GM20000 (cell line): ENCODE measurements at places on chromosomes 4 and X.

DNA sequence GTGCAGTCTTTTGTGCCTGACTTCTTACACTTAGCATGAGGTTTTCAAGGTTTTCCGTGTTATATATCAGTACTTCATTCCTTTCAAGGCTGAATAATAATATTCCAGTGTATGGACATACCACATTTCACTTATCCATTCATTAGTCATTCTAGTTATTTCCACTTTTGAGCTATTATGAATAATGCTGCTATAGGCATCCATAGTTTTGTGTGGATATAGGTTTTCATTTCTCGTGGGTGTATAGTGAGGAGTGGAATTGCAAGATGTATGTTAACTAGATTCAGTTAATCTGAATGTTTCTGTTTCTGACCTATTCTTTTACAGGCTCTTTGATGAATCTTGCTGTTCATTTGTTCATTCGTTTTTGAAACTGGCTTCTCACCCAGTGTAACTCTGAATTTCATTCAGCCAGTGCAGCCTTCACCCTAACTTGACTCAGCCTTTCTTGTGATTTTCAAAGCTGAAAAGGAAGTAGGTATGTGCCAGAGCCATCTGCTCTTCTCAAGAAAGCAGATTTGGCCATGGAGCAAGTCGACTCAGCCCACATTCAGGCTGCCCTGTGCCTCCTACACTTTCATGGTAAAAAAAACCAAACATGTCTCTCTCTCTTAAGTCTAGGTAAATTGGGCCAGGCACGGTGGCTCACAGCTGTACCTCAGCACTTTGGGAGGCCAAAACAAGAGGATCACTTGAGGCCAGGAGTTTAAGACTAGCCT is 56.3 kb upstream of the NOCT start:
- no peak for DNase-seq

- no peak for DNase-seq
Observed at GRCh38 chrX:129759576-129760061, 20.1 kb upstream of the SASH3 start.

GRCh38 chr4:82833696-82834313 is 35.2 kb upstream of the SCD5 start:
- DNase-seq, result no peak

DNA sequence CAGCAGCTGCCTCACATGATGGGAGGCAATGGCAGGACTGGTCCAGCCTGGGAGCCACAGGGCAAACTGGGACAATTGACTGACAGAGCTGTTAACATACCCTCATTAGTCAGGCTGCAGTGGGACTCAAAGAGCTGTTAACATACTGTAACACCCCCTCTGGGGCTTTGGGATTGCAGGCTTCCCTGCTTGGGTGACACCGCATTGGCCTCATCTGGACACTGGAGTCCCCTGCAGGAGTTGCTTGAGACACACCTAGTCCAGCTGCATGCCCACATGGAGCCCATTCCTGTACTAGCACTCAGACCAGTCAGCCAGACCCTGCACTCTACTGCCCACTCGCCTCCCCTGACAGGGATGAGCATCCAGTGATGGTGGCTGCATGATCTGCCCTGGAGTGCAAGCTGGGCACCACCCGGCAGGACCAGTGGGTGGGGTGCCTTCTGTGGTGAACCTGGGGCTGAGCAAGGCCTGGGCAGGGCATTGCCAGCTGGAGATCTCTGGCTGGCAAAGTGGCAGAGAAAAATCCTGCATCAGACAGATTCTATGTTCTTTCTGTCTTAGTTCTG is 138.8 kb downstream of the DTHD1 start:
- no peak for DNase-seq

DNA sequence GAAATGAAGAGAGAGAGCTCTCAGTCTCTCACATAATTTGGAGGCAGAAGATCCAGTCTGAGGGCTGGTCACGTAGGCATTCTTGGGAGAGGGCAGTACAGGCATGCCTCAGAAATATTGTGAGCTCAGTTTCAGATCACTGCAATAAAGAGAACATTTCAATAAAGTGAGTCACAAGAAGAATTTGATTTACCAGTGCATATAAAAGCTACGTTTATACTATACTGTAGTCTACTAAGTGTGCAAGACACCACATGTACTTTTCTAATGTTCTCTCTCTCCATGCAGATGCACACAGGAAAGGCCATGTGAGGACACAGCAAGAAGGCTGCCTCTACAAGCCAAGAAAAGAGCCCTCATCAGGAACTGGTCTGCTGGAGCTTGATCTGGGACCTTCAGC is 583.5 kb upstream of the FAT1 start:
- DNase-seq, result no peak

DNA sequence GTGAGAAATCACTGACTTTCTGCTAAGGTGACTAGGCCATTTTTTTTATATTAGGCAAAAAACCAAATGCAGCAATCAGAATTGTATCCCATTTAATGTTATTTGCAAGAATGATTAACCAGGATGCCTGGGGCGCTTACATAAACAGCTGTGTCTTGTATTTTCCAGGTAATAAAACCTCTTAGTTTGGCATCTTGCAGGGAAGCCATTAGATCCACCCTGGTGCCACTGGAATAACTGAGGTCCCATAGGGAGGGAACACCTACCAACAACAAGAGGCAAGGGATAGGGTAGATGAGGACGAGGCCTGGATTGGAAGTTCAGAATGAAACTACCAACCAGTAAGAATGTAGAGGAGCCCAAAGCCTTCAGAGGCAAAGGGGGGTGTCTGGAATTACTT is 288.3 kb downstream of the ARHGAP24 start:
- DNase-seq, result no peak

GRCh38 chr4:3262208-3263052 is 13.5 kb downstream of the MSANTD1 start:
- DNase-seq, result no peak

DNA sequence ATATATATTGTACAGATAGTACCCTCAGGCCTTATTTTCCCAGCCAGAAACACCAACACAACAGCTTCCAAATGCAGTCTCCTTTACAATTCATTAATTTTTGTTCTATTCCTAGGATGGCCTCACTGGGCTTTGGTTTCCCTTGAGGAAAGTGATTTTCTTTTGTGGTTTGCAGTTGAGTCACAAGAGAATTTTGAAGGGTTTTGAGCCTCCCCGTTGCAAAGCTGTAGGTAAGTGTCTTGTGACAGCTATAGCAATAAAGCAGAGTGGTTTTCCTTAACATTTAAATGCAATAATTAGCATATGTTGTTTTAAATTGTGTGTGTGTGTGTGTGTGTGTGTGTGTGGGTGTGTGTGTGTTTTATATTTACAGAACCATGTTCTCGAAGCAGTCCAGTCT is 54.1 kb upstream of the WDR17 start:
- DNase-seq, result no peak

DNA sequence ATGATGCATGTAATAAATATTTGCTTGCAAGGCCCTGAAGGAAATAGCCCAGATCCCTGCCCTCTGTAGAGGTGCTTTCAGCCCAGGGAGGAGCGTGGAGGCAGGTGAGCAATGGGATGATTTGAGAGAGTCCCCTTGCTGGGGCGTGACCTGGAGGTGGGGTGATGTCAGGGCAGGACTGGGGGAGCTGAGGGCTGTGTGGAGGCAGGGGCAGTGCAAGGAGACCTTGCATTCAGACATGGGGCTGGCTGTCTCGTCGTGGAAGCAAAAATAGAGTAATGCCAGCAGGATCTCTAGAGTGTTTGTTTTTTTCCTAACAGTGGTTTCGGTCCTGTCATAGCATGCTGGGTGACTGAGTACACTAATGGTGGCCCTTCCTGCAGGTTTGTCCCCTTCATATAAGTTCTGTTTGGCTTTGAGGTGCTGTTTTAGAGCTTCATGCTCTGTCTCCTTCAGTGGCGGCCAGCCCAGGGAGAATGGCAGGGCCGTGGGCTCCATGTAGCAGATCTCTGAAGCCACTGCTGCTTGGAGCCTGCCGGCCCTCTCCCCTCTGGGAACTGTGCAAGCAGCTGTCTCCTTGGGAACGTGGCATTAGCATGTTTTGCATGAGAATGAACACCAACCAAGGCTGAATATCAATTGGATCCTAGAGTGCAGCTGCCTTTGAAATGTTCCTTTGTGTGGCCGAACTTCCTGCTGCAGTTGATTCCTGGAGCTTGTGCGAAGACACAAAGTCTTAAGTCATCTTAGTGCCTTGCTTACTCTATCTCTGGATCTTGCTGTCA is 39.3 kb upstream of the CLDN34 start:
- no peak for DNase-seq

GRCh38 chrX:130841776-130842175 is 61.2 kb downstream of the ENOX2 start:
- DNase-seq, result no peak

- peak; percentile 4 for DNase-seq
Observed at GRCh38 chrX:50100188-50100587, 100.6 kb downstream of the AKAP4 start.

DNA sequence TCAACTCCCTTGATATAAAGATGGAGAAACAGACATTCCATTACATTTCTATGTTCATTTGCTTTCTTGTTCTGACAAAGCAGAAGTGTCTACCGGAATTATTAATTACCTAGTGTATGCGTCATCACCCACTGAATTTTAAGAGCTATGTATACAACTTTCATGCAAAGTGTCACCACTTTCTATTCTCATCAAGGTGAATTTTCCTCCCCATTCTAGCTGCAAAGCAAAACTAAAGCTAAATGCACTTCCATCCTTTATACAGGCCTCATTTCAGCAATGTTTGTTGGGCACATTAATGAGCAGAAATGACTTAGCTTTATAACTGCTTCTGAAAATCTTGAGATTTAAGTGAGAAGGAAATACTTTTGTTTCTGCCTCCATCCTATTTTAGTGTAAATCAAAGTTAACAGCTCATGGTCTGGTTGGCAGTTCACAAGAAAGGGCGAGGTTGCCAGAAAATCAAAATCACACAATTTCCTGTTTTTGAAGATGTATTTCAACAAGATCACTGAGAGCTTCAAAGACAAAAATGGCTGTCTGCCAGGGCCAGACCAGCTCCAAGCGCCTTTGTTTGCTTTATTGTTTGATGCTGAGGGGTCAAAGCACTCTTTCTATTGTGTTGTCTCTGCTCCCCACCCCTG is 7.2 kb upstream of the FAM9C start:
- peak; percentile 41 for DNase-seq

GRCh38 chr4:38684951-38685844 is 21.2 kb downstream of the KLF3 start:
- DNase-seq, result no peak

DNA sequence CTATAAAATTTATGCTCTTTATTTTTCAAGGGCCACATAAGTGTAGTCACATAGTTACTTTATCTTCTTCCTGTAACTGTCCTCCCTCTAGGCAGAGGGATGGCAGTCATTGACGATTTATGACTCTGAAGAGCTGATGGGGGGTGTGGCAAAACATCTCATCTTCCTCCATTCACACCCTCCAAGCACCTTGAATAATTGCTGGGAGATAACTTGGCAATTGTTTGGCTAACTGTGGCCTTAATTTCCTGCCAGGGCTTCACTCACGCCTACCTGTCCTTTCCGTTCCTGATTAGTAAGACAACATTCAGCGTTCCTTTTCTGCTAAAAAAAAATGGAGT is 329.2 kb downstream of the ARHGAP10 start:
- DNase-seq, result no peak
